ENCODE measurements at places on chromosomes 2 and 18.

GRCh38 chr18:42475157-42475556 lies 520.1 kb downstream of the PIK3C3 start:
- DNase-seq: no peak

GRCh38 chr2:230681171-230681545 lies 31.5 kb upstream of the CAB39 start:
- no peak for DNase-seq

- DNase-seq: no peak
Observed at GRCh38 chr2:175852879-175853615, 149.0 kb downstream of the LNPK start.

GRCh38 chr18:9494778-9495331 lies 19.5 kb downstream of the RALBP1 start:
- no peak for DNase-seq

GRCh38 chr2:170455617-170456426 lies 259.3 kb upstream of the SP5 start:
- no peak for DNase-seq

GRCh38 chr2:25618676-25619075 lies 54.7 kb downstream of the DTNB start:
- no peak for DNase-seq

DNA sequence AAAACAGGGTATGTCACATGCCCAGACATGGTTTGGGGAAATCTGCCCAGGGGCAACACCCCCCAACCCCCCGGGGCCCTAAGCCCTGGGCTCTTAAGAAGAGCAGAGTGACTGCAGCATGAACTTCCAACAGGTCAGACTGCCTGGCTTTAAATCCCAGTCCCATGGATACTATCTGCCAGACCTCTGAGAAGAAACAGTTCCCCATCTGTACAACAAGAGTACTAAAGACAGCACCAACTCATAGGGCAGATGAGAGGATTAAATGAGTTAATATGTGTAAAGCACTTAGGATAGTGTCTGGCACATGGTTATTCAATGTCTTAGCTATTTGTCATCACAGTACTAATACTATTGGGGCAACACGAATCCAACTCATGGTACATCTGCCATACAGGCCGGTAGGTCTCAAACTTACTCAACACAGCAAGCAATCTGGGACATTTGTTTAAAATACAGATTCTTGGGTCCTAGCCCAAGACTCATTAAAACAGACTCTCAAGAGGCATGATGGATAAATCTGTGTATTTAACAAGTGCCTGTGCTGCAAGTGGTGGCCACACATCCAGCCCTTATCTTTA lies 23.4 kb downstream of the CDH2 start:
- no peak for DNase-seq

DNA sequence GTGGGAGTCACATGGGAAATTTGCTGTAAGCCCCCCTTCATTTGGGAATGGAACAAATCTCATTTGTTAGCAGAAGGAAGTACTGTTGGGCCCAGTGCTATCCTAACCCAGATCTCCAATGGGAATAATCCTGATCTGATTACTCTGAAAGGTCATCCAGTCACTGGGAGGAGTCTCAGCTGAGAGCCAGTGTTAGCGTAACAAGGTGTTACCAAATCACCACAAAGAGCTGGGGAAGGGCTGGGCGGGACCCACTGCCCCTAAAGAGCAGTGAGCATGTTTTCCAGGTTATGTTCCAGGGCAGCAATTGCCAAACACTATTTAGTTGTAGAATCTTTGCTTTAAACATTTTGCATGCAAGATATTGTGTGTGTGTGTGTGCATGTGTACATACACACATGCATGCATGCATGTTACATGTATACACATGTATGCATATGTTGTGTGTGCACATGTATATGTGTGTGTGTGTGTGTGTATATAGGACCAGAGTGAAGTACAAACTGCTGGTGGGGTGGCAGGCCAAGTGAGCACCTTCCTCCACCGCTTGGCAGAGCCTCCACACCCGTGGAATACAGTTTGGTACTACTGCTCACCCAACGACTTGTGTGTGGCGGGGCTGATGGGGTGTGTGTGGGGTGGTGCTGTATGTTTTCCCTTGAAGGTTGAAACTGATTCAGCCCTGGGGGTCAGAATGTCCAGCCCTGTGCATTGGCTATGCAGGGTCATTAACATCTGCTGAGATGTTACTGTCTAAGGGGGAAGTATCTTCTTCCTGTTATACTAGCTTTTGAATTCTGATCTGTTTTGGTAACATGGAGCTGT lies 15.2 kb downstream of the INPP5D start:
- DNase-seq: no peak

GRCh38 chr2:62194558-62195420 lies 1.1 kb upstream of the B3GNT2 start:
- no peak for DNase-seq

GRCh38 chr2:216596236-216596979 lies 36.8 kb upstream of the IGFBP2 start:
- no peak for DNase-seq

DNA sequence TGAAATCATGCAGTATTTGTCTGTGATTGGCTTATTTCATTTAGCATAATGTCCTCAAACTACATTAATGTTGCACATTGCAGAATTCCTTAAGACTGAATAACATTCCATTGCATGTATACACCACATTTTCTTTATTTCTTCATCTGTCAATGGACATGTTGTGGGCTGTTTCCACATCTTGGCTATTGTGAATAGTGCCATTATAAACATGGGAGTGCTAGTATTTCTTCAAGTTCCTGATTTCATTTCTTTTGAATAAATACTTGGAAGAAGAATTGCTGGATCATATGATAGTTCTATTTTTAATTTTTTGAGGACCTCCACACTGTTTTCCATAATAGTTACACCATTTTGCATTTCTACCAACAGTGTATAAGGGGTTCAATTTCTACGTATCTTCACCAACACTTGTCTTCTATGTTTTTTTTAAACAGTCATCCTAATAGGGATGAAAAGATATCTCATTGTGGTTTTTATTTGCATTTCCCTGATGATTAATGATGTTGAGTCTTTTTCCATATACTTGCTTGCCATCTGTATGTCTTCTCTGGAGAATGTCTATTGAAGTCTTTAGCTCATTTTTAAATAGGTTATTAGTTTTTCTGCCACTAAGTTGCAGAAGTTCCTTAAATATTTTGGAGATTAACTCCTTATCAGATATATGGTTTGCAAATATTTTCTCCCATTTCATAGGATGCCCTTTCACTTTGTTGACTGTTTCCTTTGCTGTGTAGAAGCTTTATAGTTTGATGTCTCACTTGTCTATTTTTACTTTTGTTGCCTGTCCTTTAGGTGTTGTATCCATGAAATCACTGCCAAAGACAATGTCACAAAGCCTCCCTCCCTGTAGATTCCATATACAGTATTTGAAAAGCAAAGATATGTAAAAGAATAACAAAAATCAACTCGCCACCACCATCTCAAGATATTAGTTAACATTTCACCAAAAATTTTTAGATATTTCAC lies 14.6 kb downstream of the FBXO11 start:
- no peak for DNase-seq

- no peak for DNase-seq
Observed at GRCh38 chr2:179936654-179937053, 70.4 kb downstream of the CWC22 start.

GRCh38 chr2:9440058-9440727 lies 16.7 kb downstream of the CPSF3 start:
- no peak for DNase-seq

DNA sequence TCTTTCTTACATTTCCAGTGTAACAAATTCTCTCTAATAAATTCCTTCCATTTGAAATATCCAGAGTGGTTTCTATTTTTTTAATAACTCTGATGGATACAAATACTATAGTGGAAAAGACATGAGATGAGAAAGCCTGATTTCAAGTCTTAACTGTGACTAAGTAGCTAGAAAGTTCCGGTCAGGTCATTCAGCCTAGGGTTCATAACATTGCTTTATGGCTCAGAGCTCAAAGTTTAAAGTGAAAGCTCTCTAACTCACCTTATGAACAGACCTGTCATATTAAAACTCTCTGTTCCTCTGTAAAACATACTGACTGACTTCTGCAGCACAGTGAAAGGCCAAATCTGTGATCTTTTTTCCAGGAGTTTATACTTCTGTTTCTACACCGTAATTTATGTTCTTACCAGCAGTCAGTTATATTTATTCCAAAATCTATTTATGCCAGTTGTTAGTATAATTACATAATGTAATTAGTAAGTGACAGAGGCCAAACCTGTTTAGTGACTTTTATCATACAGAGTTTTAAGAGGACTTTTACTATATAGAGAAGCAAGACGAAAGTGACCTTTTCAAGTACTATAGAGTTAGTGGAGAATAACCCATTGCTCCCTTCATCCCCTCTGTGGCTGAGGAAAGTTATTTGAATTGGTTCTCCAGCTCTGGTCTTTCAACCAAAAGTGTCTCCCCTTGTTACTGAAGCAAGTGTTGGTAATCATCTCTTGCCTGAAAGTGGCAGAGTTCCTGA lies 118.8 kb upstream of the PDE1A start:
- no peak for DNase-seq

- no peak for DNase-seq
Observed at GRCh38 chr18:12011199-12011956, 30.1 kb downstream of the IMPA2 start.

DNA sequence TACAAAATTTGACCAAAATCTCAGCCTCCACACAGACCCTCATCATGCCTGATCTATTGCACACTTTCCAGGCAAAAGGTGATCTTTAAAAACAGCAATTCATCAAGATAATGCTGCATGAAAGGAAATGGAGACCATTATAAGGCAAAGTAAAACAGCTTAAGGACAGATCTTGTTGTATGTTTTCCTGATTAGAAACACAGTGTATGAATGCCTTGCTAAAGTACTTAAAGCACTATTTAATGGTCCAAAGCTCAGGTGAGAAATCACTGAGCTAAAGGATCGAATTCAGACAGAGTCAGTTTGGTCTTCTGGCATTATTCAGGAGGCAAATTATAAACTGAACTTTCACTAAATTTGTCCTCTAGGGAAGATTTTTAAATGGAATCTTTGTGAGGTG lies 18.7 kb upstream of the FTCDNL1 start:
- DNase-seq: no peak

GRCh38 chr2:11528228-11528627 lies 5.6 kb upstream of the GREB1 start:
- DNase-seq: no peak

DNA sequence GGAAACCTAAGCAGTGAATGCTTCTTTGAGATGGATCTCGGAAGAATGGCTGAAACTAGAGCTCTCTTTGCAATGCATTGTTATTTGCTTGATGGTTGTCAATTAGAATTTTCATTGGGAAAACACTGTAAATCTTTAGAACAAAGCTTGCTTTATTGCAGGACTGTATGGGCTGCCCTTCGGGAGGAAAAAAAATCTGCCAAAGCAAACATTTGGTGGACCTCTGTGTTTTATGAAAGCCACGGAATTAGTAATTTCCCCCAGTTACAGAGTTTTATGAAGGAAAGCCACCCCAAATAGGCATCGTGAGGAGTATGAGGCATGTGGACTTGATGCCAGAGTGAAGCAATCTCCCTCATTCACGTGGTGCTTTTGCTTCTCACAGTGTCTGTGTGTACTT lies 33.5 kb downstream of the RHBDD1 start:
- no peak for DNase-seq

GRCh38 chr2:239640676-239641578 lies 240.1 kb upstream of the HDAC4 start:
- no peak for DNase-seq

DNA sequence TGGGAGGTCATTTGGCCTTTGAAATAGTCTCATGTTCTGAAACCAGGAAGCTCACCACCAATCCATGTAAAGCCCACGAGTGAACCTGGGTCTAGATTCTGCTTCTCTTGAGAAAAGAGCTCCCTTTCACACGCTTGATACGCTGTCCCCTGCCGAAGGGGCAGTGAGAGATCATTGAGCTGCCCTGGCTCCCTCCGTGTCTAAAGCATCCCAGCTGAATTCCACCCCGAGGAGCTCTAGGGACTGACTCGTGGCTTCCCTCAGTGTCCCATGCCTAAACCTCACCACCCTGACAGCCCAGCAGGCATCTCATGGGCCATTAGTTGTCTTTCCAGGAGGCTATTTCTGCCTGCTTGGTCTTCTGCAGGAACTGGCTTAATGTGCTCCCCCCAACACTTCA lies 68.6 kb downstream of the COL6A3 start:
- DNase-seq: no peak

DNA sequence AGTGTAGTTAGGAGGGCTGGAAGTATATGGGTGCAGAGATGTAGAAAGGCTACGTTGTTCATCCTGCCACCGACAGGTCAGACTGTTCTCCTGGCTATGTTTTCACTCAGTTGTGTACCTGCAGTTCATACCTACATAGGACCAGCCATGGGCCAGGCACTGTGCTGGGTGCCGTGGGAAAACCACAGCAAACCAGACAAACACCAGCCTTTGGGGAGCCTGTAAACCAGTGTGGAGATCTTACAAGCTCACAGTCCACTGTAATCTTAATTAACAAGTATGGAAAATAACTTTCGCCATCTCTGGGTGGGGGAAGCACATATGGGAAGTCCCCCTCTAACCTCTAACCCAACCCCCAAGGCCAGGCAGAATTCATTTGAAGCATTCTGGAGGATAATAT lies 12.7 kb downstream of the NCK2 start:
- DNase-seq: no peak

DNA sequence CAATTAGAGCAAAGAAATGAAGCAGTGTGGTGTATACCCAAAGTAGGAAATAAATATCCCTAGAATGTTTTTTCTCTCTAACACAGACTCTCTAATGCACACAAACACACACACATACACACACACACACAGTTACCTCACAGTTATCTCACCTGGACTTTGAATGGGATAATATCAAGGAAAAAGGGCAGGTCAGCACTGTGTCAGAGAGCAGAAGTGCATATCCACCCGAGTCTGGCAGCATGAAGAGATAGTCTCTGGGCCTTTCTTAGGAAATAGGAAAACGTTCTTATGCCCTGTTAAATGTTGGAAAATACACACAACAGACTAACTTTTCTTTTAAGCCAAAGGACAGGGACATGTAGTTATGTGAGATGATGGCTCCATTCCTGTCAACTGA lies 162.0 kb downstream of the COL6A3 start:
- no peak for DNase-seq

- no peak for DNase-seq
Observed at GRCh38 chr2:184834699-184835397, 236.5 kb downstream of the ZNF804A start.

DNA sequence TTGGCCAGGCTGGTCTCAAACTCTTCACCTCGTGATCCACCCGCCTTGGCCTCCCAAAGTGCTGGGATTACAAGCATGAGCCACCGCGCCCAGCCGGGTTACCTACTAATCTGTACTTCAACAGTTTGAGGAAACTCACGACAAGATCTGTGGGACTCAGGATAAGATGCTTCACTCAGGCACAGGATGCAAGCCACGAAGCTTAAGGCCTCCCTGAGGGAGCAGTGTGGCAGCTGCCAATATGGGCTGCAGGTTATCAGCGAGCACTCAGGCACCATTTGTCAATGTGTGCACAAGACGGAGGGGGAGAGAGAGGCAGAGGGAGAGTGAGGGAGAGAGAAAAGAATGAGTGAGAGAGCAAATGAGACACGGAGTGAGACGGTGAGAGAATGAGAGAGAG lies 173.6 kb upstream of the RAB6C start:
- DNase-seq: no peak
